ENCODE measurements at places on chromosomes 7 and 10.

DNA sequence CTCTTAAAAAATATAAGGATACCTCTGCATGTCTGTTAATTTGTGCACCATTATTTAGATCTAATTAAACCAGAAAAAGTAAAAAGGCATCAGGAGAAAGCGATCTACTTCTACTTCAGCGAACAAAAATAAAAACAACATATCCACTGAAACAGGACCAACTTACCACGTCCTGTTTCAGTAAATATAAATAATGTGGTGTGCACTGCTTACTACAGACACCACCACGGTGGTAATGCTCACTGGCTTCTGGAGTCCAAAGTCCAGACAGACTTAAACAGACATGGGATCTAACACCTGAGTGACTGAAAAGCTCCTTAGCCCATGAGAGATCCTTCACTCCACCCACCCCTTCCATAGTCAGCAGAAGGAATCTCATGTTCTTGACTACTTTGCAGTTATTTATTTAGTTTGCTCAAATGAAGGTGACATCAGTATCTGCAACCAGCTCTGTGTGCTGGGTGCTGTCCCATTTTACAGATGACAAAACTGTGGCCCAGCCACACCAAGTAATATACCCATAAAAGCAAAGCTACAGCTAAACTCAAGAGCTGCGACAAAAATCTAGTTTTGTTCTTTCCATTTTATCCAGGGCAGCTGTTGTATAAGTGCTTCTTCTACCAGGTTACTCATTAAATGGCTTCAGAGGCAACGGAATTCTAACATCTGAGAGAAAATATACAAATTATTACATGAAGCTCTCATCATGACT, 62.1 kb upstream of the NCAPG2 start:
- no peak for DNase-seq

- DNase-seq: no peak
These were observed 533.4 kb upstream of the SEMA3D start for GRCh38 chr7:85719981-85720953.

DNA sequence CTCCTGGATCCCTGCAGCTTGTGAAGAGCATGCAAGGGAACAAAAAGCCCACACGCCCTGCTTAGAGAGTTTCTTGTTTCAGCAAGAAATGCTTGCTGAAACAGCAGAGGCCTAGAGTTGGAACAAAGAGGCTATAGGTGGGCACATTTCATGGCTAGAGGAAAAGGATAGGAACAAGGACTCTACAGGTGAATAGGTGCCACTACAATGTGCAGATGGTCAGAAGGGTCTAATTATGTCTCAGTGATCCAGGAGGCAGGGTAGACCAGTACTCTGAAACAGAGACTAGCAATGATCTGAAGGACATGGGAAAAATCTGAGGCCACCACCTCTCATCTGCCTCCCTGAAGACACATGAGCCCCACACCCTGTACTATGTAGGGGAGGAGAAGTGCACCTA, 609.0 kb downstream of the REEP3 start:
- no peak for DNase-seq

DNA sequence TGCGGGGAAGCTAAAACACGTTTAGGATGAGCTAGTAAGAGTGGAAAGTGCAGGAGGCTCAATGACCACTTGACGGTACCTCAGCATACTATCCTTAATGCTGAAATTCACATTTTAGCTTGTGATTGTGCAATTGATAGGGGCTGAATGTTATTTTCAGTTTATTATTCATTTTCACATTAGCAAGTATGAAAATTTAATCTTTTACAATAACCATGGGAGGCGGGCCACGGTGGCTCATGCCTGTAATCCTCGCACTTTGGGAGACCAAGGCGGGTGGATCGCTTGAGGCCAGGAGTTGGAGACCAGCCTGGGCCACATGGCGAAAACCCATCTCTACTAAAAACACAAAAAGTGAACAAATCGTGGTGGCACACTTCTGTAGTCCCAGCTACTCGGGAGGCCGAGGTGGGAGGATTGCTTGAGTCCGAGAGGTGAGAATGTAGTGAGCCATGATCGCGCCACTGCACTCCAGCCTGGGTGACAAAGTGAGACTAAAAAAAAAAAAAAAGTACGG, 22.0 kb upstream of the ANLN start:
- DNase-seq: no peak

- DNase-seq: no peak
These were observed 153.6 kb downstream of the ADAM12 start for GRCh38 chr10:126234630-126235029.

- no peak for DNase-seq
These were observed 30.2 kb upstream of the LEP start for GRCh38 chr7:128210590-128211570.

- no peak for DNase-seq
These were observed 22.3 kb downstream of the CALML5 start for GRCh38 chr10:5476918-5477525.

Data from activated CD4-positive, alpha-beta T cell treated with anti-CD3 and anti-CD28 coated beads for 36 hours (primary cell).